ENCODE measurements at places on chromosomes 2 and 18. TPM values are rescaled to one million over a fixed set of nuclear protein-coding genes. Genes with fewer than 3 reads are reported as not detected.

DNA sequence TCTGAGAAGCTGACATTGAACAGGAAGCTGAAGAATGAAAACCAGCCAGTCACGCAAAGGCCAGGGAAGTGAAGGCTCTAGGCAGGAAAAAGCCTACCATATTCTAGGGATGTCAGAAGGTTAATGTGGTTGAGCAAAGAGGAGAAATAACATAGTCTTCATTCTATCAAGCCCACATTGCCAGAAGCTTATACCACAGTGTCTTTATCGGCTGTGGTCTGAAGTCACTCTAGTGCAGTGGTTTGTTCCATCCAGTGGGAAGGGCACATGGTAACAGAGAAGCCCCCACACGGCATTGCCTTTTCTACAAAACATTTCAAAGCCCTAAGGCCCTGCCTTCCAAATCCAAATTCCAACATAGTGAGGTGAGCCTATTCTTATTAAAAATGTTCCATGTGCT, 311.3 kb downstream of the TNS1 start:
- peak; percentile 66 for DNase-seq

SCYGR4 gene
- not detected for total RNA-seq

- no peak for DNase-seq
Observed at GRCh38 chr2:66478299-66478698, 43.4 kb downstream of the MEIS1 start.

DNA sequence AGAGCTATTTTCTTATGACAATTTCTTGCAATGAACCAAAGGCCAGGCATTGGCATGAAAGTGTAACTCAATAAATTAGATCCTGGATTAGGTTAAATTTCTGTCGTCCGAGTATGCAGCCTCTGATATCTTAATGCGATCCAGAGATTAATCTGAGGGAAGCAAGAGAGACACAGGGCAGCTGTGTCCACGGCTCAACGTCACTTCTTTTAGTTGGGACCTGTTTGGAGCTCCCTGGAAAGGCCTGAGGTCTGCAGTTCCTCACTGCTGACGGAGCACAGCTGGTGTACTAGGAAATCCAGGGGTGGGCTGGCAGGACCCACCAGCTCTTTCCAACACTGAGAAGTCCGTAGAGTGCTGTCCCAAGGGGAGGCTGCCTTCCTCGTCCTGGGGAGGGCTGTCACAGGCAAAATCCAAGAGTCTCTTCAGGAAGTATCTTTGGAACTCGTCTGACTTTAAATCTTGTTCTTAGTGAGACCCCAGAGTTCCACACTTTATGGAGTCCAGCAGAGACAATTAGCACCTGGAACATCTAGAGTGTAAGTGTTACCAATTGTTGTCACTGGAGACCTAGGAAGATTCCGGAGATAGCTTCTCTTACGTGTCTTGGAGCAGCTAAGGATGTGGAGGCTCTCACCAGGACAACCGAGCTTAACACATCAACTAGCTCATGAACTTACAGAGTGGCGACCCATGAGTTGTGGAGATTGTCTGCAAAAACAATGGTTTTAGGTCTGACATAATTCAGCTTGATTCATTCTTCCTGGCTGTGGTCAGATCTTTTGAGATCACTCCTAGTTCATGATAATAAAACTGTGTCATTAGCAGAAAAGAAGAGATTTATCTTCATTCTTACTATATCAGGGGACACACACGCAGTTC, 173.7 kb downstream of the ACKR3 start:
- peak; percentile 40 for DNase-seq

- peak; percentile 8 for DNase-seq
Observed at GRCh38 chr2:231810905-231811304, 24.7 kb downstream of the COPS7B start.

All from myocyte (in vitro differentiated cells).